NB4 (cell line): ENCODE measurements at places on chromosomes 2 and 18.

DNA sequence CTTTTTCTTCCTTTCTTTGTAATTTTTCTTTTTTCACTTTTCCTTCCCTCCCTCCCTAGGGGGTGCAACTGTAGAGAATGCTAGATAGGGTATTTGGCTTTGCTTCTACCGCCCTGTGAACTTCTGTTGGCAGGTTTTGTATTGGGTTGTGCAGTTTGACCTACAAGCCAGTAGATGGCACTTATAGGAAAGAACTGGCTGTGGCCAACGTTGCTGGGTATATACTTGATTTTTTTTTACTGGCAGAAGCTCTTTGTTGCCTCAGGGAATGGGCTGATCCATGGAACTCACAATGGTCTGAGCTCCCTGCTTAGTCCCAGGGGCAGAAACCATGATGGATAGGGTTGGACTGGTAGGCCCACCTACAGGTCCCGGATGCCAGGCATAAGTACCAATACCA lies 1019.5 kb upstream of the LRRTM1 start:
- peak; percentile 43 for DNase-seq

- peak; percentile 42 for DNase-seq
Measured at GRCh38 chr2:172000696-172001361, 1.1 kb downstream of the METAP1D start.

- no peak for DNase-seq
Measured at GRCh38 chr2:147865560-147865959, 20.7 kb downstream of the ACVR2A start.

DNA sequence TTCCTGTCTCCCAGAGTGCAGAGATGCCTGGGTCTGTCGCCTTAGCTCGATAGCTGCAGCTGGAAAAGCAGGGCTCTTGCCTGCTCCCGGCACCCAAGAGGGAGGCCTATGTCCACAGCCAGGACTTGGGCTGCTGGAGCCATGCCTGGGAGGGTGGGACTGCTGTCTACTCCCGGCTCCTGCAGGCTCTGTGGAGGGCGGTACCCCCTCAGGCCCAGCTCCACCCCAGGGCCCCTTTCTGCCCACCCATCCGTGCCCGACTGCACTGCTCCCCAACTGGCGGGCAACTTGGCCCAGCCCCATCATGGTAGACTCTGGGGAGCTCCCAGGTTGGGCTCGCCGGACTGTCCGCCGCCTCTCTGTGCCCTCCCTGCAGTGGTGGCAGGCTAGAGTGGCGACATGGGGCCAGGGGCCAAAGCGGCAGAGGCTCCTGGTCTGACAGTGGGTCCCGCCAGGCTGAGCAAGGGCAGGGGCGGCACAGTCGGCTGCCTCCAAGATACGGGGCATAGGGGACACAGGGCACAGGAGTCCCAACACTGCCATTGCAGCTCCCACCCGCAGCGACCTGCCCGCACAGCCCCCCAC lies 901.0 kb downstream of the CCDC85A start:
- DNase-seq, result no peak

DNA sequence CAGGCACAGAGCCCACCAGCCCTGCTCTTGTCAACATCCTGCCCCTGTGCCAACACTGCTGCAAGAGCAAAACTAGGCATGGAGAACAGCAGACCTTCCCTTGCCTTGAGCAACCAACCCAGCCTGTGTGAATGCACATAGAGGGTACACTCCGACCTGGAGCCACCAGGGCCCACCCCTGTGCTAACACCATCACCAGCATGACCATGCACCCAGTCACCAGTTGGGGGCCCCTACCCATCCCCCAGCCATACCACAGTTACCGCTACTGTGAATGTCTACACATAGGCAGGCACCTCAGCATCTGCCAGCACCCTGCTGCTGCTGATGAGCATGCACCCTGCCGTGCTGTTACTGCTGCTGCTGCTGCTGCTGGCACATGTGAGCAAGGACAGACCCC lies 301.9 kb upstream of the ST6GAL2 start:
- no peak for DNase-seq

GRCh38 chr2:179429060-179429471 lies 164.4 kb upstream of the SESTD1 start:
- DNase-seq, result no peak

GRCh38 chr2:207790898-207791297 lies 21.2 kb upstream of the FZD5 start:
- no peak for DNase-seq

GRCh38 chr2:187155476-187155875 lies 292.6 kb downstream of the CALCRL start:
- no peak for DNase-seq

DNA sequence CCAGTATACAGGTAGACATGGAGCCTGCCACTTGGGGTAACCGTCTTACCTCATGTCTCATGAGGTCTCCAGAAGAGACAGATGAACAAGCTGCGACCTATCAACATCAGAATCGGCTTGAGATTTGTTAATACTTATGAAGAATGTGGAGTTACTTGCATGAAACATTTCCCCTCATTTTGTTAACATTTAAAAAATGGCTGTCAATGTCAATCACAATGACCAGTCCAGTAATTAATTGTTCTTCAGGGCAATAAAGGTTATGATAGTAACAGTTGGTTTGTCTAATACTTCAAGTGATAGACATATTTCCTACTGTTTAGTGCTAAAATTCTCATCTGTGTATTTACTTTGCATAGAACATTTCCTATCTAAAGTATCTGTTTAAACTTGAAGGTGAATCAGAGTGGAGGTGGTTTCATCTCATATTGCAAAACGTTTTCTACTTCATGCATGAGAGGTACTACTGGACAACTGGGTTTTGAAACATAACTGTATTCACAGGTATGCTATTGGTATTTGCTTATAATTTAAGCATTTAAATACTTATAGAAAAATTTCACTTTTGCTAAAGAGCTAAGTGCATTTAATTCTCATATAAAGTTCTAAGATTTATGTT lies 15.1 kb downstream of the SERTAD2 start:
- no peak for DNase-seq

- DNase-seq, result no peak
Measured at GRCh38 chr2:30223413-30223874, 7.9 kb upstream of the LBH start.

DNA sequence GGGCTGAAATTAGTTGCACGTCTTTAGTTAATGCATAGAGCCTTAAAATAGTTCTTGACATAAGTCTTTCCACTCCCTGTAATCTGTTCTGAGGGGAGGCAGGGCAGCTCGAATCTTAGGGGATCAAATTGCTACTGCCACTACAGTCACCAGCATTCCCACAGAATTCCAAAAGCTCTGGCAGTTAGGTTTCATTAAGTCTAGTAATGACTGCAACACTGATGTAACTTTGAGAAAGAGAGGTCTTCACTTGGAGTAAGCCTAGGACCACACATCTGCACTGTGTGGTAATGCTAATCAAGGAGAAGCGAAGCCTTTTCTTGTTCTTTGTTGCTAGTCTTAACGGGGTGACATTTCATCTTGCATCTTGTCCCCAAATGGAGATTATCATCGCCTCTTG lies 19.3 kb upstream of the NCK2 start:
- DNase-seq, result no peak

- DNase-seq, result peak; percentile 28
Measured at GRCh38 chr2:60068755-60069154, 484.7 kb downstream of the BCL11A start.

DNA sequence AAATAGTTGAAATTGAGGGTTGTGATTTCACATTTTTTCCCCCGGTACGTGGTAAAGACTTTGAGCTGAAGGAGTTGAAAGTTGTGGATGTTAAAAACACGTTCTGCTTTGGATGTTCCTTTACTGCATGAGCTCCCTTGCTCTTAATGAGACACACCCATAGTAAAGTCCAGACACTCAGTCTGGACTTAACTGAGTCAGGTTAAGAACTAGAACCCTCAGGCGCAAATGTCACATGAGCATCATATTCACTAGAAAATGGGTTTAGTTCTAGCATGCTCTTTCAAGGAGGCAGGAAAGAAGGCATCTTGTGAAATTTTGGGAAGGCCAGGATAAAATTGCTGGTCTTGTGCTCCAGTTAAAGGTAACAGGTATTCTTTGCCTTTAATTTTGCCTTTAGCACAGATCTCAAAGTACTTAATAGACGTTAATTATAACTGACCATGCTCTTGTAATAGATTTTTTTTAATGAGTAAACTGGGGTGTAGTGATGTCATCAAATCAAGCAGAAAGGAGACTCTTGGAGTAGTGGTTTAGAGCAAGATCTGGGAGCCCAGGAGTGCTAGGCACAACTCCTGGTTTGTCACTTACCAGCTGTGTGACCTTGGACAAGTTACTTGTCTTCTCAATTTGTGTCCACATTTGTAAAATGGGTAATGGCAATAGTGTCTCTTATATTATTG lies 20.6 kb downstream of the ITGA6 start:
- no peak for DNase-seq

- DNase-seq, result peak; percentile 56
Measured at GRCh38 chr2:127857265-127857808, 618 bp downstream of the POLR2D start.

DNA sequence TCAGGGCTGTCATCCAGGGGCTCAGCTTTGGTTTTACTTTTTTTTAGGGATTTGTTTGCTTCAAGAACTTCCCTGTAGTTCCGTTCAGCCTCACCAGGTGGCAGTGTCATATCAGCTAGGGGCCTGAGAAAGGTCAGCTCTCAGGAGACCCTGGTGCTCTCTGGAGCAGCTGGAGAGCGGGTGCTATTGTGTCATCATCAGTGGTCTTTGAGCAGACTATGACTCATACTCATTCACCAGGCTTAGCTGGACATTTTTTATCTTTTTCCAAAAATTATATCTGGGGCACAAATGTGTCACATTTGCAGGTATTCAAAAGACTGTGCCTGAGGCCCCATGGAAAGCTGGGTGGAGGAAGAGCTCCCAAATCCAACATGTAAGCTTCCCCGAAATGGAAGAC lies 24.4 kb downstream of the ZNF892 start:
- peak; percentile 93 for DNase-seq

DNA sequence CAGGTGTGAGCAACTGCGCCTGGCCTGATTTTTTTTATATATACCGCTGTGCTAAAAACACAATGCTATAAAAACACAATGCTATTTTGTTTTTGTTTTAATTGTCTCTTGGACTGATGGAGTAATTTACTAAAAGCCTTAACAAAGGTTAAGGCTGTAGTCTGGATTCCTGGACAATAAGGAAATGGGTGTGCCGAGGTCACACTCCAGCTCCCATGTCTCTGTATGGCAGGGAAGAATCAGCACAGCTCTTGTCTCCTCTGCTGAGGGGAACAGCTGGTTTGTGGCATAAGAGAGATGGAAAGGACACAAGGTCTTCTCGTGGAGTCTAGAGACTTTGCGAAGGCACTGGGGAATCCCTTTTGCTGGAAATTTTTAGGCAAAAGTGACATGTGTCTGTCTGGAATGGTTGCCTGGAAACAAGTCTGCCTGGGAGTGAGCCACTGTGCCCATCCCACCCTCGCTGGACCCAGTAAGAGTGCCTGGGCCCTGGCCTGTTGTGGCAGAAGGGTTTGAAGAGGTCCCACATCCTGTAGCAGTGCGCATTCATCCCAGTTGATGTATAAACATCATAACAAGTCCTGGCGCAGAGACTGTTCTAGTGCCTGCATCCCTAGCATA lies 73.1 kb downstream of the MAPK4 start:
- no peak for DNase-seq

DNA sequence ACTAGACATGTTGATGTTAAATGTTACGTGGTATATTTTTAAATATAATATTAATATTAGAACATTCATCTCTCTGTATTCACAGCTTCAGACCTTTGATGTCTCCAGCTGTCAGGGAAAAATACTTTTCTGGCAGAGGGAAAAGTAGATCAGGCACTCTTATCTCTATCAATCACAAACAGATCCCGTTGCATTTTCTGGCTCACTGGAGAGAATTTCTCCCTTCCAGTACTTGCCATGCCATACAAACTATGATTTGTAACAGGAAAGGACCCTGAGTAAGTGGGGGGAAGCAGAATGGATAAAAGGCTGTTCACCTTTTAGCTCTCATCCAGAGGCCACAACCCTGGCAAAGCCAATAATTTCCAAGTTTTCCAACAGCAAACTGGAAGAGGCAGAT lies 158.0 kb downstream of the TCF4 start:
- DNase-seq, result no peak

DNA sequence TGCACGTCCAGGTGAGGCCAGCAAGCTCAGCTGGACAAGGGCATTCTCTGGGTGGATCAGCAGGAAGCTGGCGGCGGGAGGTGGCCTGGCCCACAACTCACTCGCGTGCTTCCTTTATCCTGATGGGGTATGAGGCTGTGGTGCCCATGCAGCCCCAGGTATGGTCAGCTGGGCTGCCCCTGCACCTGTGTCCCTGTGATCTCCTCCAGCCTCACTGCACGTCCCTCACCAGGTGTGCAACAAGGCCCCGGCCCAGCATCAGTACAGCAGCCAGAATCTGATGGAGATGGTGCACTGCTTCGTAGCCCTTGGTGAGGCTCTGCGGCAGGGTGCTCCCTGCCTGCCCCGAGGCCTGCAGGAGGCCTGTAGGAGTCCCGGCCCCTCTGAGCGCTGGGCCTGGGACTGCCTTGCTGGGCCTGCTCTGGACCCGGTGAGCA lies 17.6 kb downstream of the MROH2A start:
- DNase-seq, result no peak

- peak; percentile 56 for DNase-seq
Measured at GRCh38 chr18:11154368-11154989, 5.1 kb upstream of the PIEZO2 start.

DNA sequence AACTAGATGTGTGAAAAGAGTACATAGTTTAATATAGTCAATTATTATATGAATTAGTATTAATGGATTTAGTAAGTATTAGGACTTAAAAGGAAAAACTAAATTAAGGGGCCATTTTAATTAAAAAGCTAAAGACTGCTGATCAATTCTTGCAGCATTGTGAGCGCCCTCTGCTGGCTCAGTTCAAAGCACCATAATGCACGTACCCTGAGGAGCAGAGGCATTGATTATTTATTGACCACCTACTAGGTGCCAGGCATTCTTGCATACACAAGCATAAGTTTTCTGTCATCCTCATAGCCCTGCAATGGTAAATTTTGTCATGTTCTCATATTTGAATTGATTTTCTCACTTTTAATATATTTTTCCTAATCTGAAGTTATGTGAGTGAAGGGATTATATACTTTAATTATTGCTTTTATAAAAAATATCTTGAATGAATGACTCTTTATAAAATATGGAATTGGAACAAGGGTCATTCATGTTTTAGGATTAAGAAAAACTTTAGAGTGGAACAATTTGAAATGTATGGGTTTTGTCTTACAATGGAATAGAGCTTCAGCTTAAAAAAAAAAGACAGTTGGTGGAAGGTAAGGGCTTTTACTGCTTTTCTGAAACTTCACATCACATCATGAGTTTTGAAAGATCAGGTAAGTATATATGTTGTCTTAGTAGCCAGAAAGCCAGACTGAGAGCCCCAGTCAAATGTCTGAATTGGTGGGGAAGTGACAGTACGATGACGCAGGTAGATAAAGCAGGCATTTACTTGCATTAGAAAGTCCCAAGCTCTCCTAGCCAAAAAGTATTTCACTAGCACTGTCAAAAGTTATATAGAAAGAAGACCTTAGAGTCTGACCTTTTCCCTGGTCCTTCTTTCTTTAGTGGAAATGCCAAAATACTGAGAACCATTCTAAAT lies 9.7 kb downstream of the ITGA4 start:
- DNase-seq, result peak; percentile 79

- peak; percentile 22 for DNase-seq
Measured at GRCh38 chr2:135043345-135043744, 3.9 kb downstream of the MAP3K19 start.
